ENCODE measurements at places on chromosomes 6 and 20.

DNA sequence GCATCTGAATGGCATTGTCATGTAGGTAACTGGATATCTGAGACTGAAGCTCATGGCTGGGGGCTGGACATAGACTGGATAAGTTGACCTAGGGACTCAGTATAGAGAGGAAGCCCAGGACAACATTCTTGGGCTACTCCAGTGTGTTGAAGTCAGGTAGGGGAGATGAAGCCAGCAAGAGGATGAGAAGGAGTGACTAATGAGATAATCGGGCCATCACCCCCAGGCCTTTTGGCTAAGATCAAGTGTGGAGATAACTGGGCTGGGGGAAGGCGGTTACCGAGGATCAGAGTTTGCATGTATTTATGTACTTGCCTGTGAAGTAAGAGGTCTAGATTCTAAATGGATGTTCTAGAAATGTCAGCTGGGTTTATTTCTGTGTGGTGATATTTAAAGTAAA lies 73.4 kb downstream of the ELOVL2 start:
- no peak for DNase-seq

- no peak for DNase-seq
These were observed 84.2 kb downstream of the MRPL14 start for GRCh38 chr6:44042989-44043478.

GRCh38 chr6:170189236-170189635 lies 101.6 kb downstream of the DLL1 start:
- no peak for DNase-seq

- no peak for DNase-seq
These were observed 3.2 kb downstream of the CDH26 start for GRCh38 chr20:59961423-59961822.

GRCh38 chr6:32075781-32076180 lies 33.4 kb downstream of the TNXB start:
- no peak for DNase-seq

GRCh38 chr20:33724439-33725094 lies 4.5 kb upstream of the PXMP4 start:
- no peak for DNase-seq

GRCh38 chr6:48611332-48611731 lies 500.3 kb upstream of the PTCHD4 start:
- DNase-seq: no peak

GRCh38 chr6:166450167-166450873 lies 67.6 kb upstream of the MPC1 start:
- DNase-seq: no peak

DNA sequence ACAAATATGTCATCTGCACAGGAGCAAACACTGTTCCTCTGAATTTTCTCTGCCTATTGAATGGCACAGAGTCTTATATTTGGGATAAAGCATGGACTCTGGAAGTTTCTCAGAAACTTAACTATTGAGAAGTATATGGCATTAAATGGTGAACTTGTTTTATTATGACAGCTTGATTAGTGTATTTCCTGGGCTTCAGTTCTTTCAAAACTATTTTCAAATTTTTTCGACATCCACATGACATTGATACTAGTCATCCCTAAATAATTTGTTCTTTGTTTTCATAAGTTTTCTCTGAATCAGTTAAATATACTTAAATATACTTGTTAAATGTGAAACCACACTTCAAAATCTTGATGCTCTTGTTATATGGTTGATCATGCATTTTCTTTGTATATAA lies 144.0 kb upstream of the TSHZ2 start:
- DNase-seq: no peak

- DNase-seq: peak; percentile 60
These were observed 39.4 kb downstream of the TRAF3IP2 start for GRCh38 chr6:111566222-111566734.

DNA sequence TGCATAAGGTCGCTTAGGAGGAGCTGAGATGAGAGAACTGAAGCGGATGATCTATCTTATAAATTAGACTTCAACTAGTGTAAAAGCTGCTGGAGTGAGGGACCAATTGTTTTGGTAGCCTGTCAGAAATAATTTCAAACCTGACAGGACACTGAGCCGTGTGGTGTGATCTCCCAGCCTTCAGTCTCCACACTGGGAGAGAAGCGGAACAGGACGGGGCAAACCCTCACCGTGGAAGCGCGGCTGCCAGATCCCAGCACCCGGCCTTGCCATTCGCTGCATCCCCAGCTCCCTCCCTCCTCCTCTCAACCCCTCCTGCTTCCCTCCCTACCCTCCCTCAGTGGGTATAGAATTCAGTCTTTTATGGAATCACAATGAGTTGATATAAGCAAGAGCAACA lies 900.1 kb upstream of the SLC35B3 start:
- no peak for DNase-seq

- DNase-seq: no peak
These were observed 86.3 kb downstream of the DACT2 start for GRCh38 chr6:168232989-168233874.

DNA sequence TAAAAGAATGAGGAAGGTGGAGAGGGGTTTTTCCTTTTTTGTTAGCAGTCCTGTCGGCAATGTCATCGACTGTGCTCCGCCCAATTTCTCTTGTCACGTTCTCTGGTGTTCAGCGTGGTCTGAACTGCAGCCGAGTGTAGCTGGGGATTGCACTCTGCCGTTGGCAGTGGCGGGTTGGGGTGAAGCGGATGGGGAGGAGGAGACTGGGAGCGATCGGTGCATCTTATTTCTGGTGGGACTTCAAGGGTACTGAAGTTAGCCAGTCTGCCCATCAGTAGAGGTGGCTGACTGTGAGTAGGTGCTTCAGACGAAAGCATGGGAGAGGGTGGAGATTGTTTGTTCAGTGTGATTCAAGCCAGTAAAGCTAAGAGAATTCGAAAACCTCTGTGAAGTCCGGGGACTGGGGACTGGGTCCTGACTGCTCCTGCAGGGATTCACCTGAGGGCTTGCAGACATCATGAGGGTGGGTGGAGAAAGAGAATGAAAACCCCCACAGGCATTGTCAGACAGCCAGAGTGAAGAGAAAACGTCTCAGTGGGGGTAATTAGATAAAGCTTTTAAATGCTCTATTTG lies 5.1 kb downstream of the RREB1 start:
- no peak for DNase-seq

- peak; percentile 70 for DNase-seq
These were observed 1.3 kb downstream of the SOBP start for GRCh38 chr6:107491138-107491609.

GRCh38 chr6:37926661-37927060 lies 107.1 kb downstream of the ZFAND3 start:
- no peak for DNase-seq

GRCh38 chr6:116971959-116972358 lies 94.9 kb downstream of the RFX6 start:
- DNase-seq: peak; percentile 62

GRCh38 chr6:34970488-34970887 lies 81.4 kb downstream of the ANKS1A start:
- DNase-seq: no peak

DNA sequence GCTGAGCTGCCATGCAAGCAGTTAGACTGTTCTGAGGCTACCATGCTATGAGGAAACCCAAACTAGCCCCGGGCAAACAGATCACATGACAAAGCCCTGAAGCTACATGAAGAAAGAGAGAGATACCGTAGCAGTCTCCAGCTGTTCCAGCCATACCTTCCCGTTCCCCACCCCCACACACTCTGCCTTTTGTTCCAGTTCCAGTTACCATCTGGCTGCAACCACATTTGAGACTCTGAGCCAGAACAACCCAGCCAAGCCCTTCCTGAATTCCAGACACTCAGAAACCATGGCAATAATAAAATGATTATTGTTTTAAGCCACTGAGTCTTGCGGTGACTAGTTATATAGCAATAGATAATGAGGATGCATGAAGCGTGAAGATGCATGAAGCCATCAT lies 28.3 kb downstream of the RIN2 start:
- peak; percentile 45 for DNase-seq

DNA sequence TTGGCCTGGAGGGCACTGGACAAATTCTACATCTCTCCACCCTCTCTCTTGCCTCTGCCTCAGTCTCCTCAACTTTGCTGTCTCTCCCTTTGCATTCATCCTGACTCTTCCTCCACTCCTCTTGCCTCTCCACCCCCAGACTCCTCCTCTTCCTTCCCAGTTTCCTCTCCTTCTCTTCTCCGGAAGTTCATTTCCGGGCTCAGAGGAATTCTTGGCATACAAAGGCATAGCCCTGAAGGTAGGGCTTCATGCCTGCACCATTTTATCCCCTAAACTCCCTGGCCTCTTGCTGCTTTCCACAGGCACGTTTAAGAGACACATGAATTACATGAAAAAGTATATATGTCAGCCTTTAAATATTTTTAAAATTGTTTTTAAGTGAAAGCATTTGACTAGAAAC lies 10.6 kb downstream of the BFSP1 start:
- no peak for DNase-seq

DNA sequence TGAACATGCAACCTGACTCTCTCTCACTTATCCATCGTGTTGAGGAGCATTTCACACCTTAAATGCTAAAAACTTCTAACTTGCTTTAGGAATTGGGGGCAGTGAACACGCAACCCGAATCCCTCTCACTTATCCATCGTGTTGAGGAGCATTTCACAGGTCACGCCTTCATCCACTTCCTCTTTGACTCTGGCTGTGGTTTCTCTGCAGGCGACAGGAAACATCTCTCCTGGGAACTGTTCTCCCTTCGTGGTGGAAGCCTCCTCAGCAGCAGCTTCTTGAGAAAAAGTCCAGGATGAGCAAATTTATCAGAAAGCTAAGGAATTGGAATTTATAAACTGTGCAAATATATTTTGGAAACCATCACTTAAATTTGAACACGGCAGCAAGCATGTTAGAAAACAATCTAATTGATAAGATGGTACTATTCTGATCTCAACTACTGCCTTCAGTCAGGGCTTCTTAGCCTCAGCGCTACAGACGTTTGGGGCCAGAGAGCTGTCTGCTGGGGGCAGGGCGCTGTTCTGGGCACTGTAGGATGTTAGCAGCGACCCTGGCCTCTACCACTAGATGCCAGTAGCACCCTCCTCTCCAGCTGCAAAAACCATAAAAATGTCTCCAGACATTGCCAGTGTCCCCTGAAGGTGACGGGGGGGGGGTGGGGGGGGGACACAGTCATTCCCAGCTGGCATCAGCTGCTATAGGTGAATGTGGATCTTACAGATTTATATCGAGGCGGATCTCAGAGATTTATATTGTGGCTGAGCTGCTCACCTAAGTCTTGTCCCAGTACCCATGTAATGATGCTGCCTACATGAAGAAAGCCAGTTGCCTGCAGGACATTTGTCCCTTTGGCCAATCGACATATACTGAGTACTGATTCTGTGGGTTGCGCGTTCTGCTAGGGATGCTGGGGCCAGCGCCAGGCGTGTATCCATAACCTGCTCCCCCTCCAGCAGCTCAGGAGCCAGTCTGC lies 26.2 kb downstream of the CTCFL start:
- DNase-seq: peak; percentile 56

DNA sequence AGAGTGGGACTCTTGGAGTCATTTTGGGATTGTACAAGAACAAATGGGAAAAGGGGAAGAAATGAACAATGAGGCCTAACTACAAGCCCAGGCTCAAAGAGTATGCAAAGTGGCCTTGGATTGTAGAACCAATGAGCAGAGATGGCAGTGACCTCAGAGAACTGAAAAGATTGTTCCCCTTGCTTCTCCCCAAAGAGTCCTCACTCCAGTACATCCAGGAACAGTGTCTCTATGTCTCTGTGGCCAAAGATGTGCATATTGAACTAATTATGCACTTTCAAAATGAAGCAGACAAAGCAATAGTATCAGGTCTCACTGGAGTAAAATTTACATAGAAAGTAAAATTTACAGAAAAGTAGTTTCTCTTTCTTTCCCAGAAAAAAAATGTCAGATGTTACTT lies 81.0 kb downstream of the SMLR1 start:
- no peak for DNase-seq

DNA sequence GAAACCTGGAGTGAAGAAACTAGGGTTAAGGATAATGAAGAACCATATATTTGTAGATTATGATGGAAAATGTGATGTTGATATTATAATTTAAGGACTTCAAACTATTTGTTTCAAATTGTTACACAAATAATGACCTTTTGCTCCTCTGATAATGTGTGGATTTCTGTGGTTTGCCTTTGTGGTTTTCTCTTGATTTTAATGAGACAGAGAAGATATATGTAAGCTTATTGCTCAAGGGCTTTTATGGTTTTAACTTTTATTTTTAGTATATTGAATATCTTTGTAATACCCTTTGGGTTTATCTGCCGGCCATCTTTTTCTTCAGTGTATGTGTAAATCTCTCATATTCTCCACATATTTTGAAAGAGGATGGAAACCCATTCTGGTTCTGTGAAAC lies 362.3 kb downstream of the RIMS1 start:
- DNase-seq: no peak

GRCh38 chr6:71533939-71534379 lies 245.3 kb downstream of the OGFRL1 start:
- DNase-seq: peak; percentile 44

DNA sequence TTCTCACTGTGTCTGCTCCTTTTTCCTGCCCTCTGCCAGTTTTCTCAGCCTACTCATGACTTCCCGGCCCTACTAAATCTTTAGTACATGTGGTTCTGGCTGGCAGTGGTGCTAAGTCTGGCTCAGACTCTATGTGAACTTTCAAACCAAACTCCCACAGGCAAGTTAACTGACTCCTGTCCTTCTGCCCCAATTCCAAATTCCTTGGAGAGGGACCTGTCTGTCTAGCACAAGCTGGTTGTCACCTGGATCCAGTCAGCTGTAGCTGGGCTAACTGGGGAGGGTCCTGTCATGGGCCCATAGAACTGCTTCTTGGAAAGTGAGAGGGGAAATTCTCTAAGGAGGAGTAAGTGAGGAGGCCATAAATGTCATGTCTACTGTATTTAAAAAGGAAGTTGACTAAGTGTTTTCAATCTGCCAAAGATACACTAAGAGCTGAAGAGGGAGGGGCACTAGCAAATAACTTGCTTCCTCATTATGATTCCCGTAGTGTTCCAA lies 240.1 kb downstream of the KCNQ5 start:
- DNase-seq: no peak

- no peak for DNase-seq
These were observed 3.3 kb downstream of the FGD2 start for GRCh38 chr6:37008484-37009465.

- DNase-seq: no peak
These were observed 5.1 kb downstream of the TFB1M start for GRCh38 chr6:155309150-155309549.

- no peak for DNase-seq
These were observed 128.1 kb upstream of the STMND1 start for GRCh38 chr6:16973545-16974386.

GRCh38 chr6:159038914-159039884 lies 5.6 kb downstream of the TAGAP start:
- no peak for DNase-seq

- DNase-seq: no peak
These were observed 77.7 kb downstream of the RIPOR3 start for GRCh38 chr20:50613438-50614169.

Measured in NCI-H1105 treated with DMSO at 0.1 percent for 48 hours (cell line).